ENCODE measurements at places on chromosomes 6 and 20.

DNA sequence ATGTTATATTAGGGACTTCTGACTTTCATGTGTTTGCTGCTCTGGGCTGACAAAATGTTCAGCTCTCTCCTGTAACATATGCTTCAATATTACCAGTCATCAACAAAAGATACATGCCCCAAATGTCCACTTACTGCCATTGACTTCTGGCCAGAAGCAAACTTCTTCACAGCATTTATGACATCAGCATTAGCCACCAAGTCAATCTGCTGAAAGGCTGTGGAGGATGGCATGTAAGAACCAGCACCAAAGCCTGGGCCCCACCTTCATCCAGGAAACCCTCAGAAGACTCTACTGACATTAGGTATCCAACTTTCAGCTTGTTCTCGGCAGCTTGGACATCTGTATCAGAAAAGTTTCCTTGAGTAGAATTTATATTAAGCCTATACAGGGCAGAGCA lies 595.5 kb downstream of the COL12A1 start:
- no peak for DNase-seq

- no peak for DNase-seq
Measured at GRCh38 chr20:7540923-7541322, 399.3 kb downstream of the HAO1 start.

- DNase-seq = peak; percentile 83
Measured at GRCh38 chr6:26017632-26017966, 55.0 kb downstream of the TRIM38 start.

DNA sequence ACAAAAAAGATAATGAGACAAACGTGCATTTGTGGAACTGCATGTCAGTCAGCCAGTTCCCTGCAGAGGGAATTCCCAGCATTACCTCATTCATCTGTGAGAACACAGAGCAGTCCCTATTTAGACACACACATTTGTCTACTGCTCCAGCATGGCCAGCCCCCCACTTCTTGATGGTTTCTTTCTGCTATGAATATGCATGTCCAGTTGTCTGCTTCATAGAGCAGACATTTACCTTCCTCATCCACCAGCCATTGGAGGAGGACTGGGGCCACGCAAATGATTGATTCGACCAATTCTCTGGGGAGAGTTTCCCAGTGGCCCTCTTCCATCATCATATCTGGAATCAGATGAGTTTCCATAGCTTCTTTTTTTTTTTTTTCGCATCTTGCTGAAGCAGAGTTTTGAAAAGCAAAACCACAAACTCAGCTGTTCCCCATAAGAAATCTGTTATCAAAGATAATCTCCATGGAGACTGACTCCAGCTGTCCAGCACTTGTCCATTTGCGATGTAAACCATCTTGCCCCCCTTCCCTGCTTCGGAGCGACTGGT lies 11.8 kb downstream of the ENPP1 start:
- DNase-seq = no peak

DNA sequence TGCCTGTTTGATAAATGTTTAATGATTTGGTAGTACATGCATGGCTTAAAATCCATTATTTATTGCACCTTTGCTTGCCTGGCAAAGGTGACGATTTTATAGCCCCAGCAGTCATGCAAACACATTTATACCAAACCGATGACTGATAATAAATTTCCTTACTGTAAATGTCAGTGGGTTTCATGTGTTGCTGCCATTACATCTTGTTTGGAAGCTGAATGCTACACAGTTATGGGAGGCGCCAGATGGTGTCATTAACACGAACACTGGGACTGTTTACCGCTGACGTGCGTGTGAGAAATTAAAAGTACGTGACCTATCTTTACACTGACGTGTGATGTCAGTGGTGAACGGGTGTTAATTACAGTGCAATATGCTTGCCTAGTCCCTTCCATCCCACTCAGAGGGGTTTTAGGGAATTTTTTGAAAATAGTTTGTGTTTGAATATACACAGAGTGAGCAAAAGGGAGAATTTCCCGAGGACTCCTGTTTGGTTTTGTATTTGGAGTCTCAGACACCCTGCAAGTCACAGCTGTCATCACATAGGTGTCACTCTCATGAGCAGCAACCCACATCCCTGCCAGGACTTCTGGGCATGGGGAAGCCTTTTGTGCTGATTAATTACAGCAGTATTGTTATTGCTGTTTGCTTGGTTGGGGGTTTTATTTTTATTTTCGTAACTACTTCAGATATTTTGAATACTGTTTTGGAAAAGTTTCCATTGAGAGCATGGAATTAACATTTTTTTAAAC lies 151.8 kb upstream of the INSM1 start:
- DNase-seq = no peak

DNA sequence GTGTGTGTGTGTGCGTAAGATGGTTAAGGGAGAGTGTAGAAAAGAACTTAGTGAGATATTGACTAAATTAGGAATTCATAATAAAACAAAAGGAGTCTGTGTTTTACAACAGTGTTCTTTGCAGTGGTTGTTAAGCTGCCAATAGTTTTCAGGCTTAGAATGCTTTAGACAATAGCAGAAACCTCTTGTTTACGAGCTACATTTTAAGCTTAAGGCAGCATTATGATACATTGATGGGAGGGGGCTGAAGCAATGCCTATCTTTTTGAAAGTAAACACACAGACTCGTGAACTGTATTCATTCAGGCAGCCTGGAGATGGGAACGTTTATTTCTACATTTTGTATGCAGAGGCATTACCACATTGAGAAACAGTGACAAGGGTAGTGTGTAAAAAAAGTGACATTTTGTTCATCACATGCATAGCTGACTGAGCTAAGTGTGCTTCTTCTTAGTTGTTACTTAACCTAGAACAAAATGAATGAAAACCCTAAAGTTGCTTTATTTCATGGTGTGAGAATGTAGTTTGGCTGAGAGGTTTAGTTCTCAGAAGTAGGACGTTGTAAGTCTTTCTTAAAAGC lies 21.2 kb downstream of the CLVS2 start:
- DNase-seq = no peak

GRCh38 chr6:10014557-10014956 lies 400.3 kb downstream of the TFAP2A start:
- DNase-seq = no peak

DNA sequence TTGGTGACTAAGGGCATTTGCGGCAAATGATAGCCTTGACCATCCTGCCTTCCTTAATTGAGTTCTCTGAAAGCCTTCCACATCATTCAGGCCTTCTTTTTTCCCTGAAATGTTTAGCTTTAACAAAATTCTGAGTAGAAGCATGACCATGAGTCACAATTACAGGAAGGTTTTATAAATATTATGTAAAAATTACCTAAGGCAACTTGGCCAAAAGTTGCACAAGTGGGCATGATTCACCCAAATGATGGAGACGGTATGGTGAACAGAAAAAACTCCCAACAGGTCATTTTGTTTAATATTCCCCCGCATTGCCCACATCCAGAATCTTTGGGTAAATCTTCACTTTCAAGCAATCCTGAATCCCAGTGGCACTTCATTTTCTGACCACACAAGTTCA lies 37.0 kb downstream of the MC3R start:
- DNase-seq = no peak

GRCh38 chr6:37972994-37973757 lies 153.6 kb downstream of the ZFAND3 start:
- no peak for DNase-seq

- DNase-seq = no peak
Measured at GRCh38 chr6:13117570-13117969, 210.8 kb downstream of the TBC1D7 start.

DNA sequence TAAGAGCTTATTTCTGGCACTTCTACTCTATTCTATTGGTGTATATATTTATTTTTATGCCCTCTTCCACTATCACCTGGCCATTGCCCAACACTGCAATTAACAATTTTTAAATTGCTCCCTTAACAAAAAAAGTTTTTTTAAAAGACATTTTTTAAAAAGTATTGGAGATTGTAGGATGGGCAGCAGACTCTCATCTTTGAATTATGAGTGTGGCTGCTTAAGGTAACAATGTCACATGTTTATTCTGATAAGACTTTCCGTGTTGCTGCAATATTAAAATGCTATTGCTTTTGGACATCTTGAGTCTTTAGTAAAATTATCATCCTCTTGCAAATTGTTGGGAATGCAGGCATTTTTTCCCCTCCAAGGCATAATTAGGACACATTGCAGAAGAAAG lies 31.4 kb downstream of the SMOC2 start:
- no peak for DNase-seq

DNA sequence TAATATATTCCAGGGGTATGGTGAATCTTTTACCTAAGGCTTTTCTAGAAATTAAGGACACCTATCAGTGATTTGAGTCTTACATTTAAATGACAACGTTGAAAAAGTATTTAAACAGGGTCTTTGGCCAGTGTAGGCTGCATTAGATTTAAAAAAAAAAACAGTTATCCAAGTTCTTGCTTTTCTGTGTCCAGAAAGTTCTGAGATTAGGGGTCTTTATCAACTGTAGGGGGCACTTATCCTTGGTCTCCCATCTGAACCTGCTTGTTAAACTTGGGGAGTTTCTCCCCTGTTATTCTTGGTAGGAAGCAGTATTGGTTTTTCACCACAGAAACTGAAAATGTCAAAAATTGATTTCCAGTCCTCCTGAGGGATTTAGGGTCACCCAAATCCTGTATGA lies 155.9 kb upstream of the ZNF217 start:
- DNase-seq = no peak

GRCh38 chr6:150939399-150939798 lies 73.9 kb downstream of the MTHFD1L start:
- no peak for DNase-seq

DNA sequence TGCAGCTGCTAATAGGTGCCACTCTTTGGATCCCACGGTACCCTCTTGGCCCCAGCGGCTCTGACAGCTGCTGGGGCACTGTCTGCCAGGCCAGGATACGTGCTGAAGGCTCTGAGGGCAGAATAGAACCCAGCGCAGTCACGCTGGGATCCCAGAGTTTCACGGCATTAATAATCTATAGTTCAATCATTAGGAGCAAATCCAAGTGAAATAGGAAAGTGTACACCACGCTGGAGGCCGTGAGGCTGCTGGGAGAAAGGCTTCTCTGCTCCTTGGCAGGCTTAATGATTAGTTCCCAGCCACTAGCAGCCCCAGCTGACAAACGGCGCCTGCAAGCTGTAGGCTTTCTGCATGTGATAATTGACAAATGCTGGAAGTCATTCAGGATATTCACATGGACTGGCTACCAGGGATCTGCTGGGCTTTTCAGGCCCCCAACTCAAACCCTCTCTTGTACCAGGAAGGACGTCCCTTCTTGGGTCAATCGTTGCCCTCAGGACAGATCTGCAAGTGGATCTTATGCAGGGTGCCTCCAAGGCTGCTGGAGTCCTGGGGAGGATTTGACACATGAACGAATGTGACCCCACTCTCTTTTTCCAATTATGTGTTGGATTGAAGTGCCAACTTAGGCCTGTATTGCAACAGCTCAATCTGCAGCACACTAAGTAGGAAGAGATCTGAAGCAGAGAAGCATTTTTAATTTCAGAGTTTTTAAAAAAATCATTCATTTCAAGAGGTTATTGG lies 50.1 kb upstream of the INSM1 start:
- DNase-seq = no peak

DNA sequence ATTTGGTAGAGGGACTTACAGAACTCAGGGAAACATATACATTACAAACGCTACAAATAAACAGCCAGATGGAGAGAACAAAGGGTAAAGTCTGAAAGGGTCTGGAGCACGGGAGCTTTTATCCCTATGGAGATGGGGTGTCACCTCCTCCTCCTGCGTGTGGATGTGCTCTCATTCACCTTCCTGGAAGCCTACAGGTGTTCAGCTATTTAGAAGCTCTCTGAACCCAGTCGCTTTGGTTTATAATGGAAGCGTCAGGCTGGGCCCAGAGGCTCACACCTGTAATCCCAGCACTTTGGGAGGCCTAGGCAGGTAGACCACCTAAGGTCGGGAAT lies 17.7 kb upstream of the ITCH start:
- DNase-seq = no peak

DNA sequence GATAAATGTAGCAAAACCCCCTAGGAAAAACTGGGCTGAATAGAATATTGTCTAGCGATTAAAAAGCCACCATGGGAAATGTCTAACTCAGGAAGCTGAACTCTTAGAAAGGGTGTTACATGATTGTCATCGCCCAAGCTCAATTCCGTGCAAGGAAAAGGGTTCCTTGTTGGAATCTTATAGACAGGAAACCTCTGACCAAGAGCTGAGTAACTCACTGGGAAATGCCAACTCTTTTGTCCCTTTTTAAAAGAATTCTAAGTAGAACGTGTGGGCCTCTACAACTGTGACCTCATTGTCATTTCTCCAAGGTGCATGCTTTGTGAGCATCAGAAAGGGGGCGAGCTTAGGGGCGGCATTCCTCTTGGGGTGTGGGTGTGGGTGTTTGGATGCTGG lies 88.1 kb downstream of the SYNJ2 start:
- no peak for DNase-seq

DNA sequence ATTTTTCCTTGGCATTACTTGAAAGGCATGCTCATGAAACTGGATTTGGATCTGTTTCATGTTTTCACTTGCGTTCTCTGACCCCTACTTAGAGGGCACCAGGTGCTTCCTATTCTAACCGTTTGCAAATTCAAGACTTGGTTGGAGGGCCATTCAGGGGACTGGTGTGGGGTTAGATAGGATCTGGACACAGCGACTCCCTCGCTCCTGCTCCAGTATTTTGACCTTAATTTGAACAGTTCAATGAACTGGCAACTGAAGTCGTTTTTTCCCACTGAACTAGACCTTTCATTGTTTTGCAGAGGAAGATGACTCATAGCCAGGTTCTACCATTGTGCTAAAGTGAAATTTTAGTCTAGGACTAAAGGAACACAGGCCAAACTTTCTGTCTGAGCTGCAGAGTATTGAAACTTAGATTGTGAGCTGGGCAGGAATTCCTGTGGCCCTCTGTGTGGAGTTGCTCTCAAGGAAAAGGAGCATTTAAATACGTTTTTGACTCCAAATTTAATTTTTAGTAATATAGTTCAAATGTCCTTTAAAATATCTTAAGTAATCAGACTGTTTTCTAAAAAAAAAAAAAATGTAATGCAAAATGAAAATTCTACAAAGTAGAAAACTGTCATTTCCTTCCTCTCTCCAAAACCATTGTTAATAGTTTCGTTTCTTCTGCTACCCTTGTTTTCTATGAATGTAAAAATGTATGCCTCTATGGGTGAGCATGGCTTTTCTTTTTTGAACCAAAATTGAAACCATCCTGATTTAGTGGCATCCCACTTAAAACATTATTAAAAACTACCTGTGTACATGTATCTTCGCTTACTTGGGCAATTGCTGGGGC lies 64.8 kb downstream of the UTRN start:
- no peak for DNase-seq
